M059J (cell line): ENCODE measurements at places on chromosomes 2 and 18.
A peak's percentile ranks its signal among the peaks of the same experiment; 100 is the strongest.

DNA sequence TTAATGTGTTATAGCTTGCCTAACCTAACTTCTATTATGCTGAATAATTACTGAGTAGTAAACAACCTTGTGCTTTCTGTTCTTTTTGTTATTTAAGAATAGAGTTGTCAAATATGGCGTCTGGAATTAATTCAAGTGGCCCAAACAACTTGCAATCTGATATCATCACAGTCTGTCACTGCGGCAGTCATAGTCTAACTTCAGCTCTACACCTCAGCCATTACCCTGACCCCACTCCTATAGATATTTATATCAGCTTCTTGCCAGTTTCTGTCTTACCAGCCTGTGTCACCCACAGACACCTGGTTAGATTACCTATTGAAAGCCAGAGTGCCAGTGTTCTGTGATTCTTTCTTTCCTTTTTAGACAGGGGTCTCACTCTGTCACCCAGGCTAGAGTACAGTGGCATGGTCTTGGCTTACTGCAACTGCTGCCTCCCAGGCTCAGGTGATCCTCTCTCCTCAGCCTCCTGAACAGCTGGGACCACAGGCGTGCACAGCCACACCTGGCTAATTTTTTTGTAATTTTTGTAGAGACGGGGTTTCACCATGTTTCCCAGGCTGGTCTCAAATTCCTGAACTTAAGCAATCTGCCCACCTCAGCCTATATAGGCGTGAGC, 14.1 kb upstream of the KLHL41 start:
- DNase-seq, result no peak

GRCh38 chr2:198452327-198452726, 647.9 kb downstream of the PLCL1 start:
- DNase-seq, result no peak

- no peak for DNase-seq
Observed at GRCh38 chr2:73084971-73085370, 13.5 kb upstream of the SFXN5 start.

DNA sequence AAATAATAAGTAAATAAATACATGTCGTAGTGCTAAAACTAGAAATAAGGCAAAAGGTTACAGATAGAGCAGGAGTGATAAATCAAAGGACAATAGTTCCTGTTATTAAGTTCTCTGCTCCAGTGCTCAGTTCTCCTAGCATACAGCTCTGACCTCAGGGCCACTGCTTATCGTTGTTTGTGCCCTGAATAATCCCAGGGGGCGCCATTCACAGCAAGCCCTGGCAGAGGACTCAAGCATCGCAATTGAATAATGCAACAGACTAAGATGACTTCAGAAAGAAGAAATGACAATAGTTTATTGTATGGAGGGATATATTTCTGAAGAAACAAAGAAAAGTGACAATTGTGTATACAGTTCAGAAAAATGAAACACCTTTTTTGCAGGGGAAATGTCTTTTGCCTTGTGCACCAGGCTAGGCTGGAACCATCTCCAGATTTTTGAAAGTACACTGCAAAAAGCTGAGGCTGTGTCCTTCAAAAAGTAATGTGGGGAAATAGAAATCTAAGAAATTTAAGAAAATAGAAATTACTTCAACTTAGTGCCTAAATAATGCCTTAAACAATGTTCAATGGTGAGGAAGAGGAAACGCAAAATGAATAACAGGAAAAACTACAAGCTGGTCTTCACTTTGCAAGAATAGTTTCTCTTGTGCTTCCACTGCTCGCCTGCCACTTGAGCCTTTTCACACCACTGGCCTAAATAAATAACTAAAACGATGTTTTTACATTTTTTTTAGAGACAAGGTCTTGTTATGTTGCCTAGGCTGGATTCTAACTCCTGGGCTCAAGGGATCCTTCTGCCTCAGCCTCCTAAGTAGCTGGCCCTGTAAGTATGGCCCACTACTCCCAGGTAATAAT, 19.0 kb upstream of the CCNYL1 start:
- peak; percentile 30 for DNase-seq

DNA sequence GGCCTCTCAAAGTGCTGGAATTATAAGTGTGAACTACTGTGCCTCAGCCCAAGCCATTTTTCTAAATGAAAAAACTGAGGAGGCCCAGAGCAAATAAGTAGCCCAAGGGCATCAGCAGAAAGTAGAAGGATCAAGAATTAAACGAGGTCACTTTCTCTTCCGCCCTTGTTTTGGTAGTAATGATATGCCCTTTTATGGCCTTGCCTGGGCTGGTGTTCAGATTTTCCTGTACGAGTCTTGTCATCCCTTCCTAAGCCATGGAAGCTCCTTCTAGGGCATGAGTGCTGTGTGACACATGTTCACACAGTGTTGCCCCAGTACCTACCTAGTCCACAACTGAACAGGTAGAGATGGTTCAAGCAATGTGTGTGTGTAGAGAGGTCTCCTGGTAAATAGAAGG, 6.6 kb downstream of the HPCAL1 start:
- peak; percentile 64 for DNase-seq

DNA sequence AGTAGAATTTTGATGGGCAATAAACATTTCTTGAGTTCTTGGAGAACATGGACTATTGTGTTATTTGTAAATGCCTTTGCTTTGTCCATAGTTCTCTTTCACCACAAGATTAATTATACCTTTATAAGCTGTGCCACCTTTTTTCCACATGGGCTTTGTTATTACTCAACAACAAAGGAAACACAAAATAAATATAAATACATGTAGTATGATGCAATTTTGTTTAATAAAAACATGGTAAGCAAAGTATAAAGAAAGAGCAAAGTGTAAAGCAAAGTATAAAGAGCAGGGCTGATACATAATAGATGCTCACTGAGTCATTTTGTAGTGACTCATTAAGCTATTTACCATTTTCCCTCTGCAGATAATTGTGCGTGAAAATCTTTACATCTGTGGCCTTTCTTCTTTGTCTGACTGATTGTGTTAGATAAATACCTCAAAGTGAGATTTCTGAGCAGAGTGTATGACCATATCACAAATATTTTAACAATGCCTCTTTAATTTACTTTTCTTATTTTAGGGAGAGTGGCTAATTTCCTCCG, 80.9 kb downstream of the CERS6 start:
- peak; percentile 27 for DNase-seq

GRCh38 chr2:101829429-101829828, 131.9 kb downstream of the MAP4K4 start:
- no peak for DNase-seq

DNA sequence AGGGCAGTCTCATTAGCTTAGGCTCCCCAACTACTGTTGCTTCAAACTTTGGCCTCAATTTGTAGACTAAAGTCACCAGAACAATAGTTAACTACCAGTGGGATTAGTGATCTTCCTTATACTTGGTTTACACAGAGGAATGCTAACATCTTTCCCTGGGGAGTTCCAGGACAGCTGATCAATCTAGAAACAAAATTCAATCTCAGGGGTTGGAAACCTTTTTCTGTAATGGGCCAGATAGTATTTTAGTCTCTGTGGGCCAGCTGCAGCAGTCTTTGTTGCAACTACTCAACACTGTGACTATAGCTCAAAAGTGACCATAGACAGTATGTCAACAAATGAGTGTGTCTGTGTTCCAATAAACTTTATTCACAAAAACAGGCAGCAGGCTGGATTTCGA, 85.7 kb downstream of the METTL8 start:
- DNase-seq, result no peak

DNA sequence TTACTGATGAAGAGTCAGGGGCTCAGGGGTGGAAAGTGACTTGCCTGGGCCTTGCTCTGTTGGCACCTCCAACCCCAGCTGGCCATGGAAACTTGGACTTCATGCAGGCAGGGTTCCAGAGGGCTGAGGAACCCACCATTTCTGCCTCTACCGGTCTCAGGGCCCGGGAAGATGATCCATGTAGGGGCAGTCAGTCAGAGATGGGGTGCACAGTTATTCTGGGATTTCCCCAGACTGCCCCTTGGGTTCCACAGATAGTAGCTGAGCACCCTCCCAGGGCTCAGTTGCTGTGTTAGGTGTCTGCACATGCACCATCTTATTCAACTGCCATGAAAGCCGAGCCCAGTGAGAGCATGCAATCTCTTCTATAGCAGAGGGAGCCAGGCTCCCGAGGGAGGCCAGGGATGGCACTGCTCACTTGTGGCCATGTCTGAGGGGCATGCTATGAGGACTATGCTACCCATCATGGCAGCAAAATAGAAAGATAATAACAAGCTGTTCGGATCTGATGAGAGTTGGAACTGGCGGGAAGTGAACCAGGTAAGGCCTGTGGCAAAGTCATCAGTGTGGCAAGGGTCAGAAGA, 37.3 kb downstream of the RHOB start:
- DNase-seq, result no peak

DNA sequence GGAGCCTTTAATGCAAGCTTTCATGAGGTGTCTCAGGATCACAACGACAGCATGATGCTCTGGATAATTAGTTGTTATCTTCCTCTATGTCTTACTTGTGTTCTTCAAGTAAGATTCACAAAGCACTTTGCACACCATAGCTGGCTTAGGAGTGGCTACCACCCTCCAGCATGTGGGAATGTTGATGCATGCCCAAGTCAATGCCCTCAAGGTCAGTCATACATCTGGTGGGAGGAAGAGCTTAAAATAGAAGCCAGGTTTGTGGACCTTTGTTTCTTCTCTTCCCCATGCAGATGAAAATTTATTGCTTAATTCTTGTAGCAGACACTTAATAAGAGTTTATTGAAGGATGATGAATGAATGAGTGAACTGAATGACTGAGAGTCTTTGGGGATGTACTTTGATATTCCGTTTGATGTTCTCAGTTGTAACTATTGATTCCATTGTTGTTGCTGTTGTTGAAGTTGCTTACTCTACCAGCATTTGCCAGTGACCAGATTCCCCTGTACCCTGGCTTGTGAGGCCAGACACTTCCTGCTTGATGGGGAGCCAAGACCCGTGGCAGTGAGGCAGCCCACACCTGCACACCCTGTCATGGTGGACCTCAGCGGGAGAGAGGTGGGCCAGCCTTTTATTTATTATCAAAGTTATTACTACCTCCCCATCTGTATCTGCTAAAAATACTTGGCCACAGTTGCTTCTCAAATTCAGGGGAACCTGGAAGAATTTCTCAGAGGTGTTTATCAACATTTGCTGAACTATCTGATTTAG, 137.8 kb downstream of the LAMA3 start:
- DNase-seq, result peak; percentile 53

GRCh38 chr2:69298862-69299261, 88.2 kb downstream of the GFPT1 start:
- DNase-seq, result peak; percentile 45

GRCh38 chr2:222877556-222878300, 16.9 kb downstream of the ACSL3 start:
- DNase-seq, result no peak

DNA sequence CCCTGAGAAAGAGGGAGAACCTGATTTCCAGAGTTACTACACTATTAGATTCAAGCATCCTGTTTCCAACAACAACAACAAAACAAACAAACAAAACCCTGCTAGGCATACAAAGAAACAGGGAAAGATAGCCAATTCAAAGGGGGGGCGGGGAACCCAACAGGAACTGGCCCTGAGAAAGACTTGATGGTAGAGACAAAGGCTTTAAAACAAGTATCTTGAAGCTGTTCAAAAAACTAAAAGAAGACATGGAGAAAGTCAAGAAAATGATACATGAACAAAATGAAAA, 147.1 kb downstream of the THADA start:
- no peak for DNase-seq

DNA sequence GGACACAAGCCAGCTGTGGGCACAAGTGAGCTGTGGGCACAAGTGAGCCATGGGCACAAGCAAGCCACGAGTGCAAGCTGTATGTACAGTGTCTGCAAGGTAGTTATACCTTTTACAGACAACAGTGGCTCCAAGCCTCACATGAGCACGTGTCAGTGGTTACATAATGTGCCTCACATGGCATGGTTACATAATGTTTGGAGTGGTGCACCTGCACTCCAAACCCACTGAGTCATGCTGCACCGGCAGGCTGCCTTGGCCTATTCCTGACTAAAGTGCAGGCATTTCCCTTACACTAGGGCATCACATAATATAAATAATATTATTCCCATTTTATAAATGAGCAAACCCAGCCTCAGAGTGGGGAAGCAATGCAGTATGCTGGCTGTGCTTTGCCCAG, 62.6 kb downstream of the MARCO start:
- no peak for DNase-seq

- DNase-seq, result no peak
Observed at GRCh38 chr2:41698678-41699422, 349.0 kb upstream of the PKDCC start.

- peak; percentile 77 for DNase-seq
Observed at GRCh38 chr2:138712212-138712979, 67.8 kb downstream of the NXPH2 start.

GRCh38 chr2:128642821-128643220, 324.2 kb upstream of the HS6ST1 start:
- no peak for DNase-seq

GRCh38 chr18:7269942-7270341, 39.1 kb downstream of the LRRC30 start:
- DNase-seq, result no peak

- DNase-seq, result peak; percentile 65
Observed at GRCh38 chr18:11310476-11311086, 161.2 kb upstream of the PIEZO2 start.

DNA sequence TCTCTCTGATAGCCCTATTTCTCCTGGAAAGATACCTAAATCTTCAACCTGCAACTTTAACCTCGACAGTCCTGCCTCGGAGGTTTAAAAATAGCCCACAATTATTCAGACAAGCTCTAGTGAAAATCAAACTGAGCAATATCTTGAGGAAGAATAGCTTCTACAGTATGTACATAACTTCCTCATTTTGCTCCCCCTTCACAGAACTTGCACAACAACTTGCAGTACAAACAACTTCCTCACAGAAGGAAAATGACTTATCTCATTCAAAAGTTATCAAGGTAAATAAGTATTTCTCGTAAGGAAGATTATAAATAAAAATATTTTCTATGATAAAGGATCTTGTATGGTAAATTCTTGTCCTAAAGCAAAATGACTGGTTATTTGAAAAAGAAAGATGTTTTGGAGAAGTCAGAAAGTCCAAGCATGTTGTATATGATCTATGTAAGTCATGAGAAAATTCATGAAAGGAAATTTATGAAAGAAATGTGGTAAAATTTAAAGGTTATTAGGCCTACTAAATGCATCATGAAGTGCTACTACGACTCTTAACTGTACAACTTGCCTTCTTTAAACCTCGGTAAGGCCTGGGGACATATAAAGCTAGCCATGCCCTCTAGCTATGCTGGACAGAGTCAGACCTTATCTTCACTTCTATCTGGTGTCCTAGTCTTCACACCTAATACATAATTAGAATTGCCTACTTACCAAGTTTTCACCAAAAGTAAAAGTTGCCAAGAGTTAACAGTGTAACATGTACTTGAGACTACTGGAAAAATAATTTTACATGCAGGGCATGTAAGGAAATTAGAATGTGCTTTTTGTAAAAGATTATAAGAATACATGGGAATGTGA, 394.5 kb downstream of the DLGAP1 start:
- peak; percentile 0 for DNase-seq

DNA sequence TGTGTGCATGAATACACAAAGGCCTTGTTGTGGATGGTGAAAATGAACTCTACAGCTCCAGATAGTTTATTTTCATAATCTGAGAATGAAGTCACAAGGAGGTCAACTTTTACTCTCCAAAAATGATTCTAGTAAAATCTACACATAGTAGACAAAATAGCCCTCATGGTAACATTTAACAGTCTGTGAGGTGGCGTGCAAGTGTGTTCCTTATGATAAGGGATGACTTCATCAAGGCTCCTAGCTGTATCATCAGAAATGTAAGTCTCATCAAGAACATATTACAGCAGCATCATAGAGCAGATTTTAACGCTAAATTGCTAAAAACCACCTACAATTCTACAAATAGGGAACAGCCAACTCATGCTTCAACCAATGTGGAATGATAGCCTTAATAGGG, 72.3 kb upstream of the RIOK3 start:
- no peak for DNase-seq

GRCh38 chr2:106561356-106561755, 74.2 kb downstream of the CD8B2 start:
- no peak for DNase-seq
